Hypothalamus (tissue), 51 donors: ENCODE measurements at places on chromosomes 2 and 18.

GRCh38 chr2:216716109-216716508 lies 20.8 kb upstream of the IGFBP5 start:
- no peak for DNase-seq

DNA sequence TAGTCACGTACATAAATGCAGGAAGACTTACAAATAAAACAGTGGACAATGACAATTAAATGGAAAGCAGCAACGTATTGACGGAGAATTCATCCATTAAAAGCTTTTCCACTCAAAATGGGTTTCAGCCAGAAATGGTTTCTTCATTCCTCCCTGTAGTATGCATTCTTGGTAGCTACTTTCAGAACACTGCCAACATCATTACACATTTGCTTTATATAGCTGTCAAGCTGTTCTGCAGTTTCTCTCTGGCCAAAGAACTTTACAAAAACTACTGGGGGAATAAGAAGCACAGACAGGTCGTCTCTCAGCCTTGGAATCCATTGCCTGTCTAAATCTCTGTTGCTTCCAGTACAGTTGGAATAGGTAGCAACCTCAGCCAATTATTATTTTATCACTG lies 84.1 kb upstream of the NCKAP5 start:
- no peak for DNase-seq

- no peak for DNase-seq
These were observed 29.5 kb upstream of the MYO1B start for GRCh38 chr2:191215666-191216065.

- DNase-seq, result no peak
These were observed 48.8 kb downstream of the ALPK2 start for GRCh38 chr18:58580078-58580477.

GRCh38 chr2:182355815-182356214 lies 71.0 kb downstream of the PDE1A start:
- no peak for DNase-seq

DNA sequence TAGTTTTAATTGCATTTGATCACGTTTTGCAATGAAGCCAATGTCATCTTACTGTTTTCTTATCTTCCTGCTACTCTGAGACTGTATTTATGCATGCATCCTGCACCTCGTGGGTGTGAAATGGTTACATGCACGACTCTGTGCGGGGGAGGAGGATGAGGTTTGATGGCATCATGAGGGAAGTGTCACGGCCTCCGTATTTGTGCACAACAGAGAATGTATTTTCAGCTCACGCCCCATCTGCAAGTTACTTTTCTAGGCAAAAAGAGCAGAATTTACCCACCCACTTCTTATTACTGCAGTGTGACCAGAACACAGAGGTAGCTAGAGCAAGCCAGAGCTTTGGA lies 145.1 kb downstream of the TDRD15 start:
- DNase-seq, result no peak
